SJSA1 (cell line): ENCODE measurements at places on chromosomes 11 and 22. TPM values are rescaled to one million over a fixed set of nuclear protein-coding genes. Genes with fewer than 3 reads are reported as not detected.

MMP13 gene
- total RNA-seq = not detected in 2 replicates

GNAZ gene
- 68.9 and 82.5 TPM in 2 replicates for total RNA-seq

USP28 gene
- total RNA-seq = 10.7 and 16.9 TPM in 2 replicates

RNH1 gene
- 121 and 137 TPM in 2 replicates for total RNA-seq

DKK3 gene
- total RNA-seq = 572 and 807 TPM in 2 replicates

DHCR7 gene
- 9.2 and 15.4 TPM in 2 replicates for total RNA-seq

- DNase-seq = no peak
- H3K4me1 ChIP-seq = peaks cover 25% of the 10 kb centered on the region
- no peaks in the 10 kb centered on the region for H3K36me3 ChIP-seq
- no peaks in the 10 kb centered on the region for H3K27me3 ChIP-seq
Observed at GRCh38 chr11:128422576-128423370, 164.6 kb downstream of the ETS1 start.

GRCh38 chr11:17767914-17768313, 33.3 kb downstream of the KCNC1 start:
- H3K4me3 ChIP-seq = no peak overlapping the region
- H3K36me3 ChIP-seq = no peaks in the 10 kb centered on the region

DNA sequence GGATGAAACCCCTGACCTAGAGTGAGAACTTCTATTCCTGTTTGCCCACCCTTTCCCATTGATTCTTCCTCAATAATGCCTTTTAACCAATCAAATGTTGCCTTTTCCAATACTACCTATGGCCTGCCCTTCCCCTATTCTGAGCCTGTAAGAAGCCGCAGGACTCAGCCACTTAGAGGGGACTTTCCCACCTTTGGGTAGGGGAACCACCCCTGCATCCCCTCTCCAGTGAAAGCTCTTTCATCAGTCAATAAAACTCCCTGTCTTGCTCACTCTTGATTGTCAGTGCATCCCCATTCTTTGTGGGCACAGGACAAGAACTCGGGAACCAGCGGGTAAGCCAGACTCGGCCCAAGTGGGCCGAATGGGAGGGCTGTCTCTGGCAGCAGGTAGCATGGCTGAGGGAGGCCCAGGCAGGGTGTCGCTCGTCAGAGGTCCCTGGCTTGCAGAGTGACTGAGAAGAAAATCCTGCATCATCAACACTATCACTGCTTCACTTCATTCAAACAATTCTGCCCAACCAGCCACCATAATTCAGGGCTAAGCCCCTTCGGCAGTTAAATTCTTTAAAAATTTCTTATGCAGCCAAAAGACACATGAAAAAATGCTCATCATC, 30.4 kb downstream of the LDHAL6A start:
- no peaks in the 10 kb centered on the region; the same call in 1 of the 2 replicates for H3K36me3 ChIP-seq
- no peak for DNase-seq
- H3K4me3 ChIP-seq = no peak overlapping the region
- H3K27ac ChIP-seq = no peak overlapping the region
- H3K27me3 ChIP-seq = no peaks in the 10 kb centered on the region
- no peaks in the 10 kb centered on the region for H3K4me1 ChIP-seq

GRCh38 chr11:122430490-122430889, 225.0 kb upstream of the UBASH3B start:
- no peaks in the 10 kb centered on the region for H3K4me1 ChIP-seq
- no peak overlapping the region for H3K4me3 ChIP-seq
- H3K27me3 ChIP-seq = no peaks in the 10 kb centered on the region
- no peak overlapping the region for H3K27ac ChIP-seq
- no peak for DNase-seq
- no peaks in the 10 kb centered on the region for H3K36me3 ChIP-seq

- H3K4me1 ChIP-seq = peaks cover 13% of the 10 kb centered on the region
- DNase-seq = no peak
- H3K36me3 ChIP-seq = peaks cover 7% of the 10 kb centered on the region
- H3K4me3 ChIP-seq = no peak overlapping the region
Observed at GRCh38 chr11:68002575-68002937, 1.3 kb downstream of the UNC93B1 start.

- H3K36me3 ChIP-seq = no peaks in the 10 kb centered on the region
- no peaks in the 10 kb centered on the region for H3K27me3 ChIP-seq
Observed at GRCh38 chr11:82960779-82961143, 59.2 kb downstream of the DDIAS start.

- H3K27ac ChIP-seq = no peak overlapping the region
- H3K27me3 ChIP-seq = no peaks in the 10 kb centered on the region
- no peak overlapping the region for H3K4me3 ChIP-seq
- peak; percentile 74 for DNase-seq
- H3K36me3 ChIP-seq = no peaks in the 10 kb centered on the region
- H3K4me1 ChIP-seq = no peaks in the 10 kb centered on the region
Observed at GRCh38 chr11:46529095-46529905, 64.5 kb downstream of the AMBRA1 start.

DNA sequence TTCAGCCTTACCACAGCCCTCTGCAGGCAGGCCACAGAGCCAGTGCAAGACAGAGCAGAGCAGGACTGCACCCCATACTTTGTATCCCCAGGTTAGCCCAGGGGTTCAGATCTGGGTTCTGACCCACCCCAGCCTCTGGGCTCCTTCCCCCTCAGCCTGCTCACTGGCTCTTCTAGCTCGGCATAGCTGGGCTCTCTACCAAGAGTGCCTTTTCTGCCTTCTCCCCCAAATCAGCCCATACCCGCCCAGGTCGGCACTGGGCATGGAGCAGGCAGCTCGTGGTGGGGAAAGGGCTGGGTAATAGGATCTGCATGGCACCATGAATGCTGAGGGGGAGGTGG, 8.3 kb downstream of the RELT start:
- H3K4me3 ChIP-seq = no peak overlapping the region
- peaks cover 56% of the 10 kb centered on the region for H3K4me1 ChIP-seq
- DNase-seq = no peak
- H3K27ac ChIP-seq = no peak overlapping the region
- no peaks in the 10 kb centered on the region for H3K36me3 ChIP-seq

DNA sequence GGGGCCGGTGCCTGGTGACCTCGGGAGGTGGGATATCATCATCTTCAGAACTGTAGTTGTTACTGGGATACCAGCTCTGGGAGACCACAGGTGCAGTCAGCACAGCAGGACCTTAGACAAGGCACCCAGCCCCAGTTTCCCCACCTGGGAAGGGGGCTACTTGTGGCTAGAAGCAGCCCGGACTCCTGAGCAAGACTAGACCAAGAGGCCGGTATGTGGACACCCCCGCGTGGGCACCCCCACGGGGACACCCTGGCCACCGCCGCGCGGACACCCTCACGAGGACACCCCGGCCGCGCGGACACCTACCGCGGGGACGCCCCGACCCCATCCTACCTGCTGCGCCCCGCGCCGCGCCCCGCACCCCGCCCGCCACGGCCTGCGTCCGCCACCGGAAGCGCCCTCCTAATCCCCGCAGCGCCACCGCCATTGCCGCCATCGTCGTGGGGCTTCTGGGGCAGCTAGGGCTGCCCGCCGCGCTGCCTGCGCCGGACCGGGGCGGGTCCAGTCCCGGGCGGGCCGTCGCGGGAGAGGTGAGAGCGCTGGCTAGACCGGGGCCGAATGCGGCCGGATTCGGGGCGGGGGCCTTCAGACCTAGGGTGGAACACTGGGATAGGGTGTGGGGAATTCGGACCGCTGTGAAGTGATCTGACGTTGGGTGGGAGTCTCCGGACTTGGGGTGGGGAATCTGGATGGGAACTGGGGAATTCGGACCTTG, at the start of the genes COMT and TXNRD2:
Gene COMT, plus strand, starts transcription at position 408 of the 718 bp plus-strand sequence. CDS start 20,755 bp downstream, outside the sequence.
Gene TXNRD2, minus strand, starts transcription at position 454 of the 718 bp plus-strand sequence. Its CDS starts 15 bp downstream, at position 439.
- peak within 1 kb of the TSS; percentile 57 for H3K4me3 ChIP-seq
- H3K27me3 ChIP-seq = no peaks in the 10 kb centered on the region
- peak within 1 kb of the TSS; percentile 98 for H3K27ac ChIP-seq
- DNase-seq = peak; percentile 63
- H3K36me3 ChIP-seq = peaks cover 12% of the 10 kb centered on the region; the same call in 1 of the 2 replicates

DNA sequence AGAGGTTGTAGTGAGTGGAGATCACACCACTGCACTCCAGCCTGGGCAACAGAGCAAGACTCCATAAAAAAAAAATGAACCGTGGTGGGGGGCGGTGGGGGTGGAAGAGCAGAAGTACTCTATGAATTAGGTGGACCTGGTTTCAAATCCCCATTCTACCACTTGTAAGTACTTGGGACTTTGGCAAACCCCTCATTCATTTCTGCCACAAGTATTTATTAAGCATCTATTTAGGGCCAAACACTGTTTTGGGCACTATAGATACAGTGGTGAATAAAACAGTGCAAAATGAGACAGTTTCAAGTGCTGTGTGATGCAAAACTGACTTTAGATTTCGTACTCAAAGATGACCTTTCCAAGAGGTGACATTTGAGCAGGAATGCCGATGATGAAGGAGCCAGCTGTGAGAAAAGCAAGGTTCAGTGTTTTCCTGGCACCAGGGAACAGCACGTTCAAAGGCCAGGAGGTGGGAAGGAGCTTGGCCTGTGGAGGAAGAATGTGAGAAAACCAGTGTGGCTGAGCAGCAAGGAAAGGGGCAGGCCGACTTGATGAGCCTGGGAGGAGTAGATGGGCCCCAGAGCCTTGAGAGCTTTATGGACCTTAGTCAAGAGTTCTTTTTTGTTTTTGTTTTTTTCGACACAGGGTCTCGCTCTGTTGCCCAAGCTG, 1.4 kb upstream of the TMEM134 start:
- H3K4me3 ChIP-seq = no peak overlapping the region
- peaks cover 19% of the 10 kb centered on the region for H3K4me1 ChIP-seq
- H3K36me3 ChIP-seq = peaks cover 6% of the 10 kb centered on the region; the same call in 1 of the 2 replicates
- H3K27ac ChIP-seq = no peak overlapping the region
- peaks cover 7% of the 10 kb centered on the region for H3K27me3 ChIP-seq
- DNase-seq = no peak

DNA sequence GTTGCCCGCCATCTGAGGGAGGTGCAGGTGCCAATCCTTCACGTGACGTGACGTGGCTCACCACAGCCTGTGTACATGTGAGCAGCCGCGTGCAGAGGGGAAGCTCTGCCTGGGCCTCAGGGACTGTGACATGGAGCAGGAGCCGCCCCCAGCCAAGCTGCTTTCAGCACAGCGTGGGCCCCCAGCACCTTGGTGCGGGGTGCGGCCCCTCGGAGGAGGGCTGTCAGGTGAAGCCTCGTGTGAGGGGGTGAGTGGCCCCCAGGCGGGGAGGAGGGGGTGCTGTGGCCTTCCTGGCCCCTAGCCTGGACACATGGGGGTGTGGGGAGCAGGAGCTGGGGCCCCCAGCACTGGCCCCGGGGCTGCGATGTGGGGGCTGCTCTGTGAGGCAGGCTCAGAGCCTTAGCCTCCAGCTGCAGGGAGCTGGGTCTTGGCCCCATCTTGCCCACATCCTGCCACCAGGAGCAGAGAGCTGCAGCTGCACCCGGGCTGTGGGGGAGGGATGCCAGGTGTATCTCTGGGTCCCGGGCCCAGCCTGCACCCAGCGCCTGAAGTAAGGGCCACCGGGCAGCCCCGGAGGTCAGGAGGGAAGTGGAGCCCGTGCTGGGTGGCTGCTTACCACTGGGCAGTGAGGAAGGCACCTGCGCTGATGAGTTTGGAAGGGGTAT, at the start of gene ADORA2A:
Gene ADORA2A, plus strand, starts transcription at position 100 of the 665 bp plus-strand sequence. CDS start 5,806 bp downstream, outside the sequence.
- H3K27me3 ChIP-seq = 0 out of 2 replicates have a peak, but pooled peaks cover 3% of the 10 kb centered on the region
- no peak for DNase-seq
- H3K4me1 ChIP-seq = peaks cover 10% of the 10 kb centered on the region
- no peak within 1 kb of the TSS for H3K27ac ChIP-seq
- no peak within 1 kb of the TSS for H3K4me3 ChIP-seq
- no peaks in the 10 kb centered on the region for H3K36me3 ChIP-seq

DNA sequence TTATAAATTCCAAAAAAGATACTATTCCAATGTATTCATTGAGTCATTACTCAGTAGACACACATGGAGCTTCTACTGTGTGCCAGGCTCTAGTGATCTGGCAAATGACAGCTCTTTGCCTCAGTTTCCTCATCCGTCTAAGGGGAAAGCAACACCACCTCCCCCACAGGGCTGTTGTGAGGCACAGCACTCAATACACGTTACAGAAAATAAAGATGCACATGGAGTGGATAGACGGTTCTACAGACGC, 6.5 kb upstream of the MALAT1 start:
- H3K4me3 ChIP-seq = no peak overlapping the region
- no peaks in the 10 kb centered on the region for H3K36me3 ChIP-seq
- H3K4me1 ChIP-seq = peaks cover 91% of the 10 kb centered on the region

GRCh38 chr11:33924341-33924740, 32.5 kb upstream of the LMO2 start:
- peaks cover 4% of the 10 kb centered on the region for H3K27me3 ChIP-seq
- no peak overlapping the region for H3K27ac ChIP-seq
- H3K4me1 ChIP-seq = no peaks in the 10 kb centered on the region
- no peaks in the 10 kb centered on the region for H3K36me3 ChIP-seq
- DNase-seq = no peak

DNA sequence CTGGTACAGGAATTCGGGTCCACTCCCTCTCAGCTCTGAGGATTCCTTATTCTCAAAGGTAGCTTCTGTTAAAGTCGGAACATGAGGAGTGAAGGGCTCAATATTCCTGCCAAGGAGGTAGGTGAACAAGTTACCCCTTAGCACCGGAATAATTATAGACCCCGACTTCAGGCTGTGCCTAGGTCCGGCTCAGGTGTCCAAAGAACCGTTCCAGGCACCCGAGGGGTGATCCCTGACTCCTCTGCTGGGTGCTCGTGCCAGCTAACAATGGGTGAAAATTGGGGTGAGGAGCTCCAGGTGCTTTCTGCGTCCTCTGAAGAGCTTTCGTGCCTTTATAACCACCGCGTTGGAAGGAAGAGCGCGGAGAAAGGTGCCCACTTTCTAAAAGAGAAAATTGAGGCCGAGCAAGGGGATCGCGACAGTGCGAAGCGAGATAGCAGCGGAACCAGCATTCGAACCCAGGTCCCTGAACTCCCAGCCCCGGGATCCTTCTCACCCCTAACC, 393 bp downstream of the CYB561A3 start:
- H3K4me1 ChIP-seq = peaks cover 36% of the 10 kb centered on the region
- H3K4me3 ChIP-seq = peak overlapping the region; percentile 56
- peaks cover 50% of the 10 kb centered on the region for H3K36me3 ChIP-seq
- H3K27ac ChIP-seq = peak overlapping the region; percentile 95
- H3K27me3 ChIP-seq = no peaks in the 10 kb centered on the region

DNA sequence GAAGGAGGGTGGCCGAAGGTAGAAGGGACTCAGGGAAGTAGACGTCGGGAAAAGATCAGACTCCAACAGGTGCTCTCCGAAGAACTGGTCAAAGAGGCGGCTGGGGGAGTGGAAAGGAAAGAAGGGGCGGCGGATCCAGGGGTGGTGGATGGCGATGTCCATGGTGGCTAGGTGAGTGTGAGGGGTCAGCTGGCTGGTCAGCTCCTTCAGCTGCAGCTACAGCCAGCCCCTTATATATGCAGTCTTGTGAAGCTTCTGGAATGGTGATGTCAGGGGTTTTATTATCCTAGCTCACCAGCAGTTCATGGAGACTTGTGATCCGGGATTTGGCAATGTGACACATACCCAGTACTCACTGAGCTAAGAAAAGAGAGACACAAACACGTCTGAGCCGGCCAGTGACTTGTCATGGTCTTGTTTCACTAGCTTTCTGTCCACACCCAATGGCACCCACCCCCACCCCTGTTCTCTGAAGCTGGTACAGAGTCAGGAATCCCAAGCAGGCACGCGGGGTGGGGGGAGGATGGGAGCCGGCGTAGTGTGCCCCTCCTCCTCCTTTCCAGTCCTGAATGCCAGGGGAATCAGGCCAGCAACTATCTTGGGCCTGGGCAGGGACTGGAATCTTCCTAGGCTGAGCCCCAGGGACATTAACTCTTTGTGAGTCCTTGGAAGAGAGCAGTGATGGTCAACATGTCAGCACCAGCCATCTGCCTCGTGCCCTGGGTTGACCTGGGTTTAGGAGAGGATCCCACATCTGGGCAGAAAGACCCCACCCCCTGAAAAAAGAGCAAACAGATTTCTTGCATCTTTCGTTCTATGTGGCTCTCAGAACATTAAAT, at the start of gene CRYAB:
Gene CRYAB, minus strand, starts transcription at position 208 of the 839 bp plus-strand sequence. Its CDS starts 46 bp downstream, at position 162.
- no peaks in the 10 kb centered on the region for H3K36me3 ChIP-seq
- H3K27ac ChIP-seq = no peak within 1 kb of the TSS; the same call in 1 of the 2 replicates
- H3K4me3 ChIP-seq = no peak within 1 kb of the TSS
